ENCODE measurements at places on chromosomes 1 and 21.

DNA sequence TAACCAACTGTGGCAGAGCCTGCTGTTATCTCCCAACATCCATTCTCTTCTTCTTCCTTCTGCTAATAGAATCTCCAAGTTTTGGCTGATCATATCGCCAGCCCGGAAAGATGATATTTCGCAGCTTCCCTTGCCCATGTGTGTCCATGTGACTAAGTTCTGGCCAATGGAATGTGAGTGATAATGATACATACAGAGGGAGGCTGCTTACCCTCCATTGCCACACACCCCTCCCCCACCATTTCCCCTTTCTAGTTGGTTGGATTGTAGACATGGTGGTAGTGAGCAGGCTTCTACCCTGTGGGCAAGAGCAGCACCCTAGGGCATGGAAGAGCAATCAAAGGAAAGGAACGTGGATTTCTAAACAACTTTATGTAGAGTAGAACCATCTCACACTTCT, 48.8 kb downstream of the SLC9C2 start:
- DNase-seq = no peak

DNA sequence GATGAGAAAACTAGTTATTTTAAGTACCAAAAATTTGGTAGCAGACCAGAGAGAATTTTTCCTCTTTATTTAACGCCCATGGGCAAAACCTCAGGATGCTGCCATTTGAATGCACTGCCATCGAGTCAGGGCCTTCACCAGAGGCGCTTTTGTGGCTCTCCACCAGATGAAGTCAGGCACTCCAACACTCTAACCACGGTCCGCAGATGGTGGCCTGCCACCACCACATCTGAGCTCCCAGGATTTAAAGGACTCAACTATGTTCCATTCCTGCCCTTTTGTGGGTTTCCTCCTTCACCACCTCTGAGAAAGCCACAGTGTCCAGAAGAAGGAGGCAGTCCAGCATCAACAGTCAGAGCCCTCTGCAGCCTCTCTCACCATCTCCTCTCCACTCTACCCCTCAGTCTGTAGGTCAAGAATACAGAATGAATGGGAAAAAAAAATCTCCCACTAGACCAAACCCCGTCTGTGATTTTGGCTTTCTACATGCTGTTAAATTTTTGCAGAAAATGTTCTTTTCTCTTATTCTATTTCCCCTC, 647.4 kb downstream of the USP25 start:
- DNase-seq = no peak

DNA sequence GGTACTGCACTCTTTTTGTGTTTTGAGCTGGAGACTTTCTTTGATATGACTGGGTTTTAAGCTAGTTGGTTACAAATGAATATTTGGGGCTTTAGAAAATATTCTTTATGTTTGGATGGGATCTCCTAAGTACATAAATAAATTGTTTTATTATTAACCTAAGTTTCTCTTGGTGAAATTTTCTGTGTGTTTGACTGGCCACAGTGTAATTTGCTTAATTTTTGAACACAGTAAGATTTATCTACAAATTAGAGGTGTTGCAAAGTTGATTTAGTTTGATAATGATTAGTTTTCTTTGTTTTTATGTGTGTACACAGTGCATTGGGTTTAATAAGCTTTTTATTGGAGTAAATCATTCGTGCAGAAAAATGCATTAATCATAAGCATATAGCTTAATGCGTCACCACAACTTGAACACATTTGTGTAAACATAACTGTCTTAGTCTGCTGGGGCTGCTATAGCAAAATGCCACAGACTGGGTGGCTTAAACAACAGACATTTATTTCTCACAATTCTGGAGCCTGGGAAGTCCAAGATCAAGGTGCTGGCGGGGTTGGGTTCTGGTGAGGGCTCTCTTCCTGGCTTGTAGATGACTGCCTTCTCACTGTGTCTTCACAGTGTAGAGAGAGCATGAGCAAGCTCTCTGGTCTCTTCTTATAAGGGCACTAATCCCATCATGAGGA, 17.4 kb upstream of the SLC6A9 start:
- DNase-seq = no peak

DNA sequence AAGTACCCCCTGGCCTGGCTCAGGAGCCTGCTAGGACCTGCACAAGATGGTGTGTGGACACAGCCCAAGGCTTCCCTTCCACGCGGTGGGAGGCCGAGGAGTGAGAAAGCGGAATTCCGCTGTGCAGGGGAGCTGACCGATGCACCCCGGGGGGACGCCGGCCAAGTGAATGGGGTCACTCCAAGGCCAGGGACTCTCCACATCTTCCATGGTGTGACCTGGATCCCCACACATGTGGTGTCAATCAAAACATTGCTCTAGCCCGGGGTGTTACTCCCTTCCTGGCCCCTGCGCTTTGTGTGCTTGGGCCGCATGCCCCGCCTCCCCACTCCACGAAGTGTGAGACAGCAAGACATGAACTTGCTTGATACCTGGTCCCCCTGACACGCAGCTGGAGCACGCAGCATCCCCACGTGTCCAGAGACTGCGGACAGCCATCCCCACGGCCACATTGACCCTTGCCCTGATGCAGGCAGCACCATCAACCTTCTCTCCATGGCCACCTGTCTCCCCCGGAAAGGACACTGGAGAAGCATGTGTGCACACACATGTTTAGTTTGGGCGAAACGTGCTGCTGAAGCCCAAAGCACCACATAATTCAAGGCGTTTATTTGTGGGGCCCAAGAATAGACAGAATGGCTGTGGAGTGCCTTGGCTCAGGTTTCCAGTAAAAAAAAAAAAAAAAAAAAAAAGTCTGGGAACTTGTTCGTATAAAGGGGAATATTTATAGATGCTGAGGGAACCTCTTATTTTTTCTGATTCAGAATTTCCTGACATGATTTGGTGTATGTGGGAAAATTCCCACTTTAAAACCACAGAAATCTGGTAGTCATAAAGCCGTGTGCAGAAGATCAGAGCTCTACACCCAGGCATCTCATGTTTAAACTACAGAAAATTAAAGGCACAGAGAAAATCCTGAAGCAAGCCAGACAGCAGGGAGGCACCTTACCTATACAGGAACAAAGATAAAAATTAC, 171.7 kb downstream of the HUNK start:
- DNase-seq = no peak

GRCh38 chr1:11749203-11749689, 12.7 kb upstream of the C1orf167 start:
- DNase-seq = peak; percentile 41

DNA sequence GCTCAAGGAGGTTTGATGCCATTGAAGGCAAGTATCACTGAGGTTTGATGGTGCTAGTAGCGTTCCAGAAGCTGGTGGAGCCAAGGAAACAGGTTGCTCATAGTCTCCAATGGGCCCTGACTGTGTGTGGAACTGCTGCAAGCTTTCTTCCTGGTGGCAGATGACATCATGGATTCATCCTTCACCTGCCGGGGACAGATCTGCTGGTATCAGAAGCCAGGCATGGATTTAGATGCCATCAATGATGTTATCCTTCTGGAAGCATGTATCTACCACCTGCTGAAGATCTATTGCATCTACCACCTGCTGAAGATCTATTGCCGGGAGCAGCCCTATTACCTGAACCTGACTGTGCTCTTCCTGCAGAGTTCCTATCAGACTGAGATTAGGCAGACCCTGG, 734.4 kb downstream of the PLA2G4A start:
- DNase-seq = no peak

Measured in stimulated activated CD4-positive, alpha-beta T cell treated with anti-CD3 and anti-CD28 coated beads, Interleukin-4, amount 100 ng/mL, for 1 hour (primary cell).